ENCODE measurements at places on chromosomes 12 and 14.

GRCh38 chr14:80323038-80323665, 111.8 kb upstream of the DIO2 start:
- DNase-seq = no peak

- no peak for DNase-seq
Measured at GRCh38 chr12:66176105-66176900, 6.5 kb upstream of the TMBIM4 start.

- no peak for DNase-seq
Measured at GRCh38 chr12:40164034-40164433, 58.2 kb upstream of the SLC2A13 start.

- no peak for DNase-seq
Measured at GRCh38 chr12:58378028-58378427, 436.7 kb downstream of the ATP23 start.

- DNase-seq = no peak
Measured at GRCh38 chr12:57604454-57604991, at the start of gene DTX3. DTX3 (plus strand) TSS chr12:57604824; CDS start chr12:57606518, 1,694 bp downstream.

DNA sequence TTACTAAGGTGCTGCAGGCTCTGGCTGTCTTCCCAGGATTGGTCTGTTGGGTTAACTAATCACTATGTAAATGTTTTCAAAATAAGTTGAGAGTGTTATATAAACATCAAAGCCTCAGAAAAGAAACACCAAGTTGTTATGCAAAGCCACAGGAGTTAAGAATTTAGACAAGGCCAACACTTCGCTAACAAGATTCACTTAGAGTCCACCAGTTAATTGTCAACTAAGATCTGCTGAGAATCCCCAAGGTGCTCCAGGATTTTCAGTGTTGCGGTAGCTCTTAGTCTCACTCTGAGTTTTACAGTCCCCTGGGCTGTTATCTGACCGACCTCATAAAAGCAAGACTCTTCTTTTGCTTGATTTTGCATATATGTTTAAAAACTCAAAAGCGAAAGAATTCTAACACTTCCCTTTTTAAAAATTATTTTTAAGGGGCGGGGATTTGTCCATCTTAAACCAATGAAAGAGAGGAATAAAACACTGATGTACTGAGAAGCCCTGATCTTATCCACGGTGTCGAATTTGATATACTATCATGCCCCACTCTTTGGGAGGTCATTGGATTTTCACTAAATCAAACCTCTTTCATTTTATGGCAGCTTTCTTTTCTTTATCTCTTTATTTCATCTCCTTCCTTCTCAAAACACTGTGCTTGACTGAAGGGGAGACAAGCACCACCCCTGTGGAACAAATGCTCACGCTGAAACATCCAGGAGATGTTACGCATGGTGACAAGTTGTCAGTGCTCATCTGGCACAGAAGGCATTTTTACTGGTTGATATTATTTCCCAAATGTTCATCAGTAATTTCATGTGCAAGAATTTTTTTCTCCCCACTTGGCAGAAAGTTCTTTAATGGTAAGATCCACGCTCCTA, 7.0 kb downstream of the NIN start:
- no peak for DNase-seq

GRCh38 chr12:81021131-81021748, 56.6 kb upstream of the ACSS3 start:
- no peak for DNase-seq

- no peak for DNase-seq
Measured at GRCh38 chr14:102182936-102183619, 43.4 kb downstream of the WDR20 start.

All from stimulated activated CD4-positive, alpha-beta T cell treated with anti-CD3 and anti-CD28 coated beads, TNF-alpha, amount 100 ng/mL, for 24 hours (primary cell).